ENCODE measurements at places on chromosomes 11 and 22.

DNA sequence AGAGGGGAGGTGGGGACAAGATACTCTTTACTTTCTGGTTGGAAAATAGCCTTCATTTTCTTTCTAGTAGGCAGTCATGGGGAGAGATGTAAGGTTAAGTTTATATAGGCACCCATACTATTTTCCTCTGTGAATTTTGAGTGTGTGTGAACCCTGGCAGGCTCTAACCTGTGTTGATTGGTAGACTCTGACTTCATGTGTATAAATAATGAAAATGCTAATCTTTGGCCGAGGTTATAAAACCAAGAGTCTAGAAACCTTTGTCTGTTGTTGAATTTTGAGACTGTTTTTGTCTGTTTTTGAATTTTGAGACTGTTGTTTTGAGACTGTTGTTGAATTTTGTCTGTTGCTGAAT, 14.0 kb downstream of the TRIM44 start:
- DNase-seq = no peak

DNA sequence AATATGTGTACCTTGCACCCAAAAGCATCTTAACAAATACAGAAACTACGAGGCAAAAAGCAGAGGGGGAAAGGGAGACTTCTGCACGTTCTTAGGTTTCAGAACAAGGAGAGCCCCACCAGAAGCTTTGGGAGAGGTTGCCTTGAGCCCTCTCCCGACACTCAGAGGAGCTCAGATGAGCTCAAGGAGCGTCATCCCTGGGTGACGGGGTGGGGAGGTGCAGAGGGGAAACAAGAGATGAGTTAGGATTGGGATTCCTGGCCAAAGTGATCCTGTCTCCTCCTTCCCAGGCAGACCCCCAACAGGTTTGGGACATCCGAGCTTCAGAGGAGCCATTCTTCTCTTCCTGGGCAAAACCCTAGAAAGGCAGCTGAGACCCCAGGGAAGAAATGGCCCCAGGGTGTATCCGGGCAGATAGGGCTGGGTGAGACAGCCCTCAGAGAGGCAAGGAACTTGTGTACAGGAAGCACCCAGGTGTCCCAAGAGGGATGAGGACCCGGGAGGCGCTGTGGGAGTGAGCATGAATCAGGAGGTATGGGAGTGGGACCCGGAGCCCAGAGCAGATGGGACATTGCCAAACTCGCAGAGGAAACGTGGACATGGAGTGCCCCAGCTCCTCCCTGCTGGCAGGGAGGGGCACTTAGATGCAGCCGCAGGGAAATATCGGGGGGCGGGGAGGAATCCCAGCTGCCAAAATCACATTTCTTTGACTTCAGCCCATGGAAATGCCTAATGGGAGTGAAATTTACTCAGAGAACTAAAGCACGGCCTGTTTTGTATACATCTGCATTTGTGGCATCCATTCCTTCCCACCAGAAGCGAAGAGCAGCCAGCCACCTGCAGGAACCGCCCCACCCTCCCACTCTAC, 12.4 kb downstream of the C1QTNF6 start:
- DNase-seq = no peak

DNA sequence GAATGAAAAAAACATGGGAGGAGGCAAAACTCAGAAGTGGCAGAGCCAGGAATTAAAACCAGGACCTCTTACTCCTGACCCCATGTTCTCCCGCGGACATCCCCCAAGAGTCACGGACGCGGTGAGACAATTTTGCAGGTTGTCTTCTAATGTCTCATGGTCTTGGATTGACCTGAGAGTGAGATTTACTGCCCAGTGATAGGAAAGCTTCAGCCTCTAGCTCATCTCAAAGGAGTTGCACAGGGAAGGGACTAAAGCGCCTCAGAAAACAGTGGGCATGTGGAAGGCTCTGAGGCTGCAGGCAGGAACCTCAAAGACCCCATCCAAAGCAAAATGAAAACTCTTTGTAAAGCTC, 197.4 kb downstream of the ADAMTS15 start:
- DNase-seq = no peak

DNA sequence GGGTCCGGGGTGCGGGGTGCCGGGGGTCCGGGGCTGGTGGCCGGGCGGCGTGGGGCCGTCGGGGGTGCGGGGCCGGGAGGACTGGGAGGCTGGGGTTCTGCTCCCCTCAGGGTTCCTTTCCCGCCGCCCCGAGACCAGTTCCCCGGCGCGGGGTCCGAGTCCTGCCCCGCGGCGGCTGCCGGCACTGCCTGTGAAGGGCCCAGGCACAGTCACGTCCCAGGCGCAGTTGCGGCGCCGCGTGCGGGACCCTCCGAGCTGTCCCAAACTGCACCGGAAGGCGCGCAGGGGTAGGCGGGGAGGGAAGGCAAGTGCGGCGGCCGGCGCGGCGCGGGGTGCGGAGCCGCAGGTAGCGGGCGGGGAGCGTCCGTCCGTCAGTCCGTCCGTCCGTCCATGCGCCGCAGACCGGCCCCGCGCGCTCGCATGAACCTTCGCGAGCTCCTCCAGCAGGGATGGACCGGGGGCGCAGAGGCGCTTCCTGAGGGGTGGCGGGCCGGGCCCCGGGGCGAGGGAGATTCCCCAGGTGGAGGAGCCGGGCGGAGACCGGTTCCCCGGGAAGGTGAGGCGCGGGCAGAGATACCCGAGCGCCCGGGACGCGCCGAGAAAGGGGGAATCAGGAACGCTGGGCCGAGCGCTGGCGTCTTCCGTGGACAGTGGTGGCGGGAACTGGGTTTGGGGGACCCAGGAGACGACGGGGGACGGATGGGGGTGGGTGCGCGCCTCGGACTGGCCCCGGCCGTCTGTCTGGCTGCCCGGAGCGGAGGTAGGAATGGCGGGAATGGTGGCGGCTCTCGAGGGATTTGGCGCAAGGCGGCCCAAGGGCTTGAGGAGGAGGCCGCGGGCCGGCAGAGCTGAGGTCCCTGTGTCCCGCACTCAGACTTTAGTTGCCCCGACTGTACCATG, 3.1 kb upstream of the ADORA2A start:
- DNase-seq = peak; percentile 68

DNA sequence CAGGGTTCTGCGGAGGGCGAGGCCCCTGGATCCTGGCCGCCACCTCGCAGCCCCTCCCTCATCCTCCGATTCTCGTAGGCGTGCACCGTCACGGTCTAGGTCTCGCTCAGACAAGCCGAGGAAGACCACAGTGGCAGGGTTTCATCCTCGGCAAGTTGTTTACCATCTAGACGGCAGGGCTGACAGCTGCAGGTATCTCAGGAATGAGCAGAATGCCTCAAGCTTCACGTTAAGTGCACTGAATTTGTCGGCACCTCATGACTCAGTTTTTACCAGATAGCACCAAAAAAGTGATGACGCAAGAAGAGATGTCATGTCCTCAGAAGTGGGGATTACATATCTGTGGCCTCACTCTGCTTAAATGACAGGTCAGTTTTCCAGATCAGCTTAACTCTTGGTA, 35.1 kb downstream of the WT1 start:
- no peak for DNase-seq

DNA sequence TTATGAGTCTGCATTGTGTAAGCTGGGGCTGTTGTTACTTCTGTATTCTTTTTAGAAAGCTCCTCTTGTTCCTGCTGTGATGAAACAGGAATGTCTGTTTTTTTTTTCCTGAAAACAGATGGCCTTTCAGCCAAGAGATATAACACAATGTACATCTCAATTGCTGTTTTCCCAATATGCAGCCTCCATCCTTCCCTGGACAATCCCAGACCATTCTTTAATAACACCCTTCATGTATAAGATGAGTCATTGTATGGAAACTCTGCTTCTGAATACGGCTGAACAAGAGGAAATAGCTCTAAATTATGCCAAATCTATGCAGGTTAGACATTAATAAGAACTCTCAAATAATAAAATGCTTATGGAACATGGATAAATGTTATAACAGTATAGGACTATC, 60.2 kb upstream of the LRRC4C start:
- no peak for DNase-seq

DNA sequence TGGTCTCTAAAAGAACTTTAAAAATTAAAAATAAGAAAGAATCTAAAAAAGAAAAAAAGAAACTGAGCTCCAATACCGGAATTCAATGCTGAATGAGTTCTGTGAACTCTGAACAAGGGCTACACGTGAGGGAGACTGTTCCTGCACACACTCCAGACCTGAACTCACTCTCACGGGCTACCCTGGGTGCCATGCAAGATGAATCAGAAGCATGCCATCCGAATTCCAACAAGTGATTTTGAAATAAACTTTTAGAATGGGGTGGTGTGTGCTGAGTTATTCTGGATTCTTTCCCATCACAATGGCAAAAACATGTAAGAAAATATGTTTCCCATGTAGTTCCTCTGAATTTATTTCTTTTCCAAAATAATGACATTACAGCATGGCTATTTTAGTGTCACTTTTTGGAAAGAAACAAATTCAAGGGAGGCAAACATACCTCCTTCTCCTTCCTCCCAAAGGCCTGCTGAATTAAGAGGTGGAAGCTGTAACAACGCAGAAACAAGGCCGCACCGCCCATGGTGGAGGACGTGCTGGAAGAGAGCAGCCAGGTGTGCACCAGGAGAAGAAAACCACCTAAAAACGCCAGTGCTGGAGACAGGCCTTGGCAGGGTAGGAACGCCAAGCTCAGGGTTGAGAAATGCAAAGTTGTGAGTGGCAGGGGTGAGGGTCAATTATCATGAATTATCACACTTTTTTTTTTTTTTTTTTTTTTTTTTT, 63.2 kb upstream of the ARFGAP3 start:
- DNase-seq = no peak

DNA sequence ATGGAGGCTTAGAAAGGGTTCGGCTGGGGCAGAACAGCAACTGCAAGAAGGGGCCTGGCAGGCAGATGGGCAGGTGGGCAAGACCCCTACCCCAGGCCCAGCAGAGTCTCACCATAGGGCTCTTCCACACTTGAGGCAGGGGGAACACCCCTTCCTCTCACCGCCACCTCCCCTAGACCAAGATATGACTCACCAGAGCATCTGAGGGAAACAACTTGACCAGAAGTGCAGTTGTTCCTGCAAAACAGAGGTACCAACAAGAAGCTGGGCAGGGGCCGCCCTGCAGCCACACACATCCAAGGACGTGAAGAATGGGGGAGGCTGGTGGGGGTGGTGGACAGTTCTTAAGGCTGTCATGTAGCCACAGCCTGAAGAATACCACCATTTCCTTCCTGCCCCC, 10.9 kb downstream of the TMPRSS5 start:
- no peak for DNase-seq

- DNase-seq = no peak
These were observed 34.9 kb upstream of the TRPC6 start for GRCh38 chr11:101618709-101619108.

- DNase-seq = no peak
These were observed 28.1 kb downstream of the PGM2L1 start for GRCh38 chr11:74370123-74370522.

DNA sequence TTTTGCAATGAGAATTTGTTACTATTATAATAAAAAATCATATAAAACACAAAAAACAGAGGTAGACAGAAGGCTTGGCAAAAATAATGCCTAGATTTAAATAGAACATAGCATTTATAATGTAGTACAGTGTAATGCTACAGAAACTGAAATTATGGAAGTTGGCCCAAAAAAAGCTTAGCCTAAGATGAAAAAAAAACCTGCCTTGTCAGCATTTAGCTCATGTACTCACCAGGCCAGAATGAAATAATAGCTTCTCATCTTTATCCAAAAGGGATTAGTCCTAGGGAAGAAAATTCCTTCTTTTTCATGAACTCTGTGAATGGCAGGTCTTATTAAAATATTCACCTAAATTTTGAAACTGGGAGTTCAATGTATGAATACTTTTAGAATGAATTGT, 951.1 kb downstream of the LRRC4C start:
- DNase-seq = no peak

Measured in stimulated activated CD4-positive, alpha-beta T cell treated with anti-CD3 and anti-CD28 coated beads, Interleukin-15, amount 100 ng/mL, for 24 hours (primary cell).